ENCODE measurements at places on chromosomes 3 and 15. TPM values are rescaled to one million over a fixed set of nuclear protein-coding genes. Genes with fewer than 3 reads are reported as not detected.
A peak's percentile ranks its signal among the peaks of the same experiment; 100 is the strongest.

DNA sequence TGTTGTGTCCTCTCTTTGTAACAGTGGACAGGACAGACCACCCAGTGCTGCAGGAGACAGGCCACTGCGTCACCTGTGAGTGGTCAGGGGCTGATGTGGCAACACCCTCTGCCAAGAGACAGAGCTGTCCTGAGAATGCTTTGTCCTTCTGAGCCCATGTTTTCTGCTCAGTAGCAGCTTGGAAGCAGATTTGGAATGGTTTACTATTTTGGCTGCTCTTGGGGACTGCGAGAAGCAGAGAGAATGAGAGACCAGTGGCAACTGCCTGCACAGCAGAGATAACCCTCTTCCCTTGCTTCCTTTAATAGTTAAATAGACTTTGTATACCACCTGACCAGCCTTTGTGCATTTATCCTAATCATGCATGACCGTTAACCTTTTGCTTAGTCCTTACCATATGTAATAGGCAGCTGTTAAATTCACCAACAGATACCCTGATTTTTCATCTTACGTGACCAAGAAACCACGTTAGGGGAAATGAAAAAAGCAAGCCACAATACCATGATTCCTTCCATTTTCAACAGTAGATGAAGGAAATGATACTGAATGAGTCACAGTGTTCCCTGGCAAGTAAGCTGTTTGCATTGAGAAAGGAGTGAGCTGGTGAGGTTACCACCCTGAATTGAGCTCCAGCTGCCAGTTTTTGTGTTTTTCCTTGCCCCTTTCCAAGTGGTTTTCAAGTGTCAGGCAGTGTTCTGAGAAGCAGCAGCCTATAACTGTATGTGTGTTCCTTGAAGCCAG, 35.5 kb downstream of the B3GALNT1 start:
- no peak overlapping the region for H3K4me3 ChIP-seq
- peaks cover 35% of the 10 kb centered on the region for H3K4me1 ChIP-seq
- peak overlapping the region; percentile 72 for H3K27ac ChIP-seq
- no peaks in the 10 kb centered on the region for H3K27me3 ChIP-seq
- DNase-seq, result peak; percentile 75

GRCh38 chr3:109685084-109686079, 348.0 kb upstream of the DPPA4 start:
- no peak overlapping the region for H3K4me3 ChIP-seq
- peak overlapping the region; percentile 75 for H3K27ac ChIP-seq
- peaks cover 14% of the 10 kb centered on the region for H3K4me1 ChIP-seq
- no peaks in the 10 kb centered on the region for H3K36me3 ChIP-seq

DNA sequence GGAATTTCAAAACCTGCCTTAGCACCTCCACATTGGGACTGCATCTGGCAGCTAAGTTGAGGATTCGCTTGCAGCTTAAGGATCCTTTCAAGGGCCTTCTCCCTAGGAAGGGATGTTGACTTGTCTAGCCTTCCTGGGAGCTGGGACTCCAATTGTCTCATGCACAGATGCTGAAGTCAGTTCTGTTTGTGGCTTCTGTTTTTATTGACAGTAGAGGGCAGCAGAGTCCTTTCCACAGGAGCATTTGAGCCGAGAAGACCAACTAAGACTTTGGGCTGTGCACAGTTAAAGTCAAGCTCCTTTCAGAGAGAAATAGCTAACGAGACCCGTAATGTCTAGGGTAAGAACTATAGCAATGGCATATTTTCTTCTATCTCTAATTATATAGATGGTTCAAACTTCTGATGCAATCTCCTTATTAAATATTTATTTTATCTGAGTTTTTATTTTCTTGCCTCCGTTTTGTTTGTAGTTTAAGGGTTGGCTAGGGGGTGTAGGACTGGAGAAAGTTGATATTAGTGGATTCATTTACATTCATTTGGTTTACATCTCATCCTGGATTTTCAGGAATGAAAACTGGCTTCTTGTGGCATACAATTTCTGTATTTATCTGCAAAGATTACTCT, 59.7 kb upstream of the KBTBD8 start:
- H3K4me3 ChIP-seq, result no peak overlapping the region
- H3K4me1 ChIP-seq, result no peaks in the 10 kb centered on the region
- no peaks in the 10 kb centered on the region for H3K36me3 ChIP-seq

- H3K27me3 ChIP-seq, result no peaks in the 10 kb centered on the region
- H3K4me3 ChIP-seq, result no peak overlapping the region
- H3K4me1 ChIP-seq, result no peaks in the 10 kb centered on the region
- no peak overlapping the region for H3K27ac ChIP-seq
- no peak for DNase-seq
- no peaks in the 10 kb centered on the region for H3K36me3 ChIP-seq
These were observed 67.1 kb downstream of the LRCH3 start for GRCh38 chr3:197858133-197858532.

GRCh38 chr15:82552861-82553260, 12.6 kb upstream of the RPS17 start:
- no peak overlapping the region for H3K27ac ChIP-seq
- no peak for DNase-seq
- no peaks in the 10 kb centered on the region for H3K36me3 ChIP-seq
- no peaks in the 10 kb centered on the region for H3K4me1 ChIP-seq
- H3K4me3 ChIP-seq, result no peak overlapping the region
- H3K27me3 ChIP-seq, result no peaks in the 10 kb centered on the region

DNA sequence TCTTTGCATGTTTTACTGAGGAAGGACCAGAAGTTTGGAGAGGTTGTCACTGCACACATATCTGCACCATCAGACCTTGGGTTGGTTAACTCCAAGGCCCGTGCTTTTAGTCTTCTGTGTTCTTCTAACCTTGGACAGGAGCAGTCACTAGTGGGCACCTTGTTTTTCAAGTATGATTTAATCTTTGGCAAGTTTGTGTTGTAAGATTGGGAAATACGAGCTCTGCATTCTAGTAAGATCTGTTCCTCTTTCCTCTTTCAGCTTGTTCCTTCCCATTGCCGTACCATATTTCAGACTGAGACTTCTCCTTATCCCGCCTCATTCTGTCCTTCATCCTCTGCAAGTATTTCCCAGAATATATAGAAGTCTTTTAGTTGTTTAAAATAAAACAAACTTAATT, 5.1 kb downstream of the TMOD2 start:
- no peaks in the 10 kb centered on the region for H3K27me3 ChIP-seq
- no peak overlapping the region for H3K4me3 ChIP-seq
- no peaks in the 10 kb centered on the region for H3K36me3 ChIP-seq
- no peak overlapping the region for H3K27ac ChIP-seq
- no peak for DNase-seq

- H3K36me3 ChIP-seq, result no peaks in the 10 kb centered on the region
- peak overlapping the region; percentile 66 for H3K4me3 ChIP-seq
- H3K27me3 ChIP-seq, result no peaks in the 10 kb centered on the region
These were observed 1.1 kb downstream of the ITPR1 start for GRCh38 chr3:4493941-4494894.

- DNase-seq, result no peak
- no peaks in the 10 kb centered on the region for H3K27me3 ChIP-seq
- no peak overlapping the region for H3K27ac ChIP-seq
- H3K4me1 ChIP-seq, result peaks cover 10% of the 10 kb centered on the region
- H3K4me3 ChIP-seq, result no peak overlapping the region
- H3K36me3 ChIP-seq, result no peaks in the 10 kb centered on the region
These were observed 23.5 kb upstream of the PAQR5 start for GRCh38 chr15:69275074-69275670.

DNA sequence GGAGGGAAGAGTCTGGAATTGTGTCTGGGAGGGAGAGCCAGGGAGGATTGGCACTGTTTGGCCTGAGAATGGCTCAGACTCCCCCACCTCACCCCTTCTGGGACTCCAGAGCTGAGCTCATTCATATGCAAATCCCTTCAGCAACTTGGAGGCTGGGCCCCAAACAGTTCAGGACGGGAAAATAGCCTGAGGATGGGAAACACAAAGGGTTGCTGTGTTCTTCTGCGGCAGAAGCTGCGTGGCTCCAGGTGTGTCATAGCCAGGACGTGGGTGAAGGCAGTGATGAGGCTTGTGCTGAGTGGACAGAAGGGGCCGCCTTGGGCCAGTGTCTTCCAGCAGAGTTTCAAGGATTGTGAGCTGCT, 16.6 kb downstream of the MASP1 start:
- no peaks in the 10 kb centered on the region for H3K4me1 ChIP-seq
- no peaks in the 10 kb centered on the region for H3K36me3 ChIP-seq
- no peak overlapping the region for H3K27ac ChIP-seq
- no peak overlapping the region for H3K4me3 ChIP-seq

Gene RPN1
- 126 TPM for total RNA-seq

- H3K27ac ChIP-seq, result no peak overlapping the region
- H3K27me3 ChIP-seq, result no peaks in the 10 kb centered on the region
- no peaks in the 10 kb centered on the region for H3K36me3 ChIP-seq
- no peak for DNase-seq
- peaks cover 13% of the 10 kb centered on the region for H3K4me1 ChIP-seq
- H3K4me3 ChIP-seq, result no peak overlapping the region
These were observed 58.5 kb downstream of the CCNL1 start for GRCh38 chr3:157101486-157101885.

Gene AADACL2
- total RNA-seq, result not detected

Gene DTWD1
- total RNA-seq, result 22.1 TPM

- no peaks in the 10 kb centered on the region for H3K36me3 ChIP-seq
- no peak for DNase-seq
- no peak overlapping the region for H3K4me3 ChIP-seq
- no peaks in the 10 kb centered on the region for H3K27me3 ChIP-seq
- no peak overlapping the region for H3K27ac ChIP-seq
These were observed 35.4 kb downstream of the PXYLP1 start for GRCh38 chr3:141266797-141267555.

Gene FRMD5
- total RNA-seq, result not detected

- peaks cover 5% of the 10 kb centered on the region for H3K4me1 ChIP-seq
- no peak for DNase-seq
- H3K4me3 ChIP-seq, result no peak overlapping the region
- no peak overlapping the region for H3K27ac ChIP-seq
- no peaks in the 10 kb centered on the region for H3K27me3 ChIP-seq
These were observed 96.1 kb downstream of the MCTP2 start for GRCh38 chr15:94327356-94327936.

- H3K4me3 ChIP-seq, result peak overlapping the region; percentile 59
- peaks cover 2% of the 10 kb centered on the region for H3K27me3 ChIP-seq
- H3K36me3 ChIP-seq, result no peaks in the 10 kb centered on the region
- peak overlapping the region; percentile 98 for H3K27ac ChIP-seq
- peak; percentile 38 for DNase-seq
- H3K4me1 ChIP-seq, result peaks cover 24% of the 10 kb centered on the region
These were observed 1.1 kb upstream of the RNU6-1 start for GRCh38 chr15:67840749-67841512.

GRCh38 chr15:78075490-78076230, 1.9 kb downstream of the TBC1D2B start:
- DNase-seq, result peak; percentile 74
- no peaks in the 10 kb centered on the region for H3K36me3 ChIP-seq
- peaks cover 50% of the 10 kb centered on the region for H3K4me1 ChIP-seq
- peak overlapping the region; percentile 92 for H3K27ac ChIP-seq

GRCh38 chr3:10467904-10468612, 37.3 kb downstream of the ATP2B2 start:
- H3K4me3 ChIP-seq, result no peak overlapping the region
- peak; percentile 21 for DNase-seq
- peaks cover 10% of the 10 kb centered on the region for H3K27me3 ChIP-seq
- no peaks in the 10 kb centered on the region for H3K36me3 ChIP-seq
- no peak overlapping the region for H3K27ac ChIP-seq

Gene GP5
- total RNA-seq, result not detected

Gene RGMA
- 8.8 TPM for total RNA-seq

- DNase-seq, result no peak
- no peak overlapping the region for H3K27ac ChIP-seq
- no peaks in the 10 kb centered on the region for H3K27me3 ChIP-seq
These were observed 189.3 kb upstream of the TSC22D2 start for GRCh38 chr3:150218841-150219240.

- H3K36me3 ChIP-seq, result no peaks in the 10 kb centered on the region
- H3K27me3 ChIP-seq, result no peaks in the 10 kb centered on the region
- no peak overlapping the region for H3K27ac ChIP-seq
These were observed 33.6 kb upstream of the SYNPR start for GRCh38 chr3:63244486-63244885.

DNA sequence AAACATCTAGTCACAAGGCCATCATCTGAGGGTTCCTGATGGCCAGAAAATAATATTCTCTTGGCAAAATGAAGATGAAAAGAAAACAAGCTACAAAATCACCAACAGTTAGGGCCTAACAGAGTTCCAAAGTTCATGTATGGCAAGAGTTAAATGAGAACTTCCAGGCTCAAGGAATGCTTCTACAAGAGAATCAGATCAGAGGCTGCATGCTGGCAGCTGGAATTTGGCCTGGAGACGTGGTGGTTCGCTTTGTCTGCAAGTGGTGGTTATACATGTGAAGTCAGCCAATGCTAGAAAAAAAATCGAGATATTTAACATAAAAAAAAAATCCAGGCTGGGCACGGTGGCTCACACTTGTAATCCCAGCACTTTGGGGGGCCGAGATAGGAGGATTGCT, 5.6 kb downstream of the SIAH2 start:
- H3K4me3 ChIP-seq, result no peak overlapping the region
- no peaks in the 10 kb centered on the region for H3K27me3 ChIP-seq
- H3K36me3 ChIP-seq, result no peaks in the 10 kb centered on the region
- no peak for DNase-seq
- H3K4me1 ChIP-seq, result peaks cover 84% of the 10 kb centered on the region

Measured in body of pancreas (tissue), 4 donors.